Activated naive CD8-positive, alpha-beta T cell treated with anti-CD3 and anti-CD28 coated beads for 36 hours (primary cell): ENCODE measurements at places on chromosomes 1 and 21. TPM values are rescaled to one million over a fixed set of nuclear protein-coding genes. Genes with fewer than 3 reads are reported as not detected.

GRCh38 chr1:28267633-28268032, 8.3 kb downstream of the SESN2 start:
- no peak for DNase-seq

Gene APOBEC4
- total RNA-seq, result not detected

- no peak for DNase-seq
Measured at GRCh38 chr1:204986181-204986580, 56.8 kb upstream of the CNTN2 start.

DNA sequence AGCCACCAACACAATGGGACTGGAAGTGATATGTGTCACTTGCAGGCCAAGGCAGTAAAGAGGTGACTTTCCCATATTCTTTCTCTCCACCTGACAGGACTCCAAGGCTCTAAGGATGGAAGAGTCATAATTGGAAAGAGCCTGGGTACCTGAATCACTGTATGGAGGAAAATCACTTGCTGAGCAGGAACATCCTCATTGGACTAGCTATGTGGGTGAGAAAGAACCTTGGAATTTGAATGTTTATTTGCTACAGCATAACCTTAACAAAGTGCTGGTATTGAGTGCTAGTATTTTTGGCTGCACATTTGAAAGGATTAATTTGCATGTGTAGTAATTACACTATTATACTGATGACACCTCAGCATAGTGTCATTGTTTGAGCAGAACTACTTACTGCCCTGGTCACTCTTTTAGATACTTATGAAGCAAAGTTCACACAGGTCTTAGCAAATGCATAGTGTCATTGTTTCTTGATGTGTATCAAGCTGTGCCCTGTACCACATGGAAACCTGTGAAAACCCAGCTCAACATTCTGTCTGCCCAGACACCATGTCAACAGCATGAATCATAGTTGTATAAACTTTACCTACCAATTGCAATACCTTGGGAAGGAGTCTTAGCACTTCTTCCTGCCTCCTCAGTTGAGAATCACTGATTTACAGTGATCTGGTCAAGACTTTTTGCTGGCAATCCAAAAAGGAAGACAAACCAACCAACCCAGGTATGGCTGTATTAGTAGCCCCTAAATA, 5.1 kb upstream of the S100A10 start:
- DNase-seq, result no peak
